ENCODE measurements at places on chromosomes 5 and 9. TPM values are rescaled to one million over a fixed set of nuclear protein-coding genes. Genes with fewer than 3 reads are reported as not detected.

GRCh38 chr9:8062459-8062858 is 262.9 kb upstream of the DMAC1 start:
- DNase-seq = no peak

GRCh38 chr9:82031538-82032280 is 43.1 kb downstream of the SPATA31D1 start:
- no peak for DNase-seq

- no peak for DNase-seq
These were observed 205.0 kb downstream of the DNAH5 start for GRCh38 chr5:13739479-13739878.

DNA sequence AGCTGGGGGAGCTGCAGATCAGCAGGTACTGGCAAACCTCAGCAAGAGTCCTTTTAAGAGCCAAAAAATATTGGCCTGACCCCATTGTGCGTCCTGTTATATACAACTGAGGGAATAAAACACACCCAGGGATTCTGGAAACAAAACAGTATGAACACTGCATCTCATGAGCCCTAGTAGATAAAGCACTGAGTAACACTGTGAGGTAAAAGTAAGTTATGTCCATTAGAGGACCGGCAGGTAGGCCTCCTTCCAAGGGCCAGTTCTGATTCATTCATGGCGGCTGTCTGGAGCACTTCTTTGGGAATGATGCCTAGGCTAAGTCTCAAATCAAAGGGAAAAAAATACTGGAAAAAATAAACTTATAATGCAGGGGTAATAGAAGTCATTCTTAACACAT is 64.9 kb downstream of the PDE4D start:
- no peak for DNase-seq

- no peak for DNase-seq
These were observed 374.6 kb downstream of the OSTF1 start for GRCh38 chr9:75462866-75463265.

GRCh38 chr5:140524003-140524402 is 23.5 kb upstream of the EIF4EBP3 start:
- DNase-seq = no peak

DNA sequence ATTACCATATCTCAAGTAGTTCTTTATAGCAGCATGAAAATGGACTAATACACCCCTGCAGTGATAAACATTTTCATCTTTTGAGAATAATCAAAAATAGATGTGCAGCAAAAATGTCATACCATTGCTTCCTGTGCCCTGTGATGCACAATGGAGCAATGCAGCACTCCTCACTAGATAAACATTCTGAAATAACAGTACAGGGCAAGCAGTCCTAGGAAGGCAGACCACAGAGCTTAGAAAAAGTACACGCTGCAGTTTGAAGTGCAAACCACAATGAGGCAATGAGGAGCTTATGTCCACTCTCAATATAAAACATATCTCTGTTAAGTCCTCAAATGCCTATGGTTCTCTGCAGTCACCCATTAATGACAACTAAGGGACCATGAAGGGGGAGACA is 367.6 kb downstream of the PDE4D start:
- DNase-seq = no peak

GRCh38 chr9:137306850-137307254 is 4.8 kb upstream of the NRARP start:
- no peak for DNase-seq

GRCh38 chr9:118577121-118577520 is 792.1 kb downstream of the BRINP1 start:
- no peak for DNase-seq

- DNase-seq = no peak
These were observed 51.7 kb downstream of the DAB2IP start for GRCh38 chr9:121703014-121703734.

Gene PROP1
- total RNA-seq = not detected

Gene WDR41
- 59.6 TPM for total RNA-seq

Gene ZNF618
- 23.7 TPM for total RNA-seq
